Dorsolateral prefrontal cortex (tissue), 122 donors: ENCODE measurements at places on chromosomes 6 and 20.

GRCh38 chr20:44407402-44408184 is 52.1 kb downstream of the HNF4A start:
- DNase-seq, result no peak

GRCh38 chr6:89144354-89144906 is 1.4 kb upstream of the PM20D2 start:
- no peak for DNase-seq

DNA sequence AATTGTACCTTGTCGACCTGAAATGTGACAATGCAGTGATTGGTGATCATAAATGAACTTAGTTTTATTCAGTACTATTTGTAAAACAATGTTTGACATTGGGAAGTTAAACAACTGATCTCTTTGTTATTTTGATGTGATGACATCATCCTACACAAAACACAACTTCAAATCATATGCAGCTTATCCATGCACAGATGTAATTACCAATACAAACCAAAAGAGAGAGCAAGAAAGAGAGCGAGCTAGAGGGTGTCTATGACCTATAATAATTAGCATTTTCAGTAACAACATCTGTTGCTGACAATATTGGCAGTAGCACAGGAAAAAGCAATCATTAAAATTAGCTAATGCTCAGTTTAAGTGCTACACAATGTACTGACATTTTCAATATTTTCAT is 320.9 kb downstream of the UTRN start:
- no peak for DNase-seq

- DNase-seq, result no peak
These were observed 4.9 kb downstream of the ARID1B start for GRCh38 chr6:156781861-156782631.

DNA sequence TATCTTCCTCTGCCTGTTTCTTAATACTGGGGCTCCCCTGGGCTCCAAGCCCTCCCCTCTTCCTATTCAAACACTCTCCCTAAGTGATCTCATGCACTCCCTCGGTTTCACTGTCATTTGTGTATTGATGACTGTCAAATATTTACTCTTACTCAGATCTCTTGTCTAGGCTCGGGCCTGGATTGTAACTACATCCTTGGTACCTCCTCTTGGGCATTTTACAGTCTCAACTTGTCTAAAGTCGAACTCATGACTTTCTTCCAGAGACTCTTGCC is 189.4 kb upstream of the PRDM1 start:
- DNase-seq, result no peak

DNA sequence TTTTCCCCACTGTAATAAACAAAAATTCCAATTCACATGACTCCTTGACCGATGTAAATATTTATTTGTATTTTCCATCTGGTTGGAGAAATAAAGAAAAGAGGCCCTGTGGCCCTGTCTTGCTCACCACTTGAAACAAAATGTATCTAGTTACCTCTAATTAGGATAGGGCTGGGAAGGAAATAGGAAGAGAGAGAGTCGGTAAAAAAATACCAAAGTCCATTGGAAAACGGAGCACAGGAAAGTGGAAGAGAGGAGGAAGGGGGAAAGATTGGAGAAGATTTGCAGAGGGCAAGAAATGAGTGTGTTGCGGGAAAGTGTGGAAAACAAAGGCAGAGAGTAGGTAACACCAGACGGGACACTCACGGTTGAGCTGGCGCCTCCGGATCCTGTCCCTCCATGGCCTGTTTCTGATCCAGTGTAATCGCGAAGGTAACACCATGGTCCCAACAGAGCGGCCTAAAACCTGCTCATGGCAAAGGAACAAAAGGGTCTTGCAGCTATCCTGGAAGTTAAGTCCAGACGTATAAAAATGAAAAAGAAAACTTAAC is 105.8 kb upstream of the RIPOR2 start:
- DNase-seq, result no peak

DNA sequence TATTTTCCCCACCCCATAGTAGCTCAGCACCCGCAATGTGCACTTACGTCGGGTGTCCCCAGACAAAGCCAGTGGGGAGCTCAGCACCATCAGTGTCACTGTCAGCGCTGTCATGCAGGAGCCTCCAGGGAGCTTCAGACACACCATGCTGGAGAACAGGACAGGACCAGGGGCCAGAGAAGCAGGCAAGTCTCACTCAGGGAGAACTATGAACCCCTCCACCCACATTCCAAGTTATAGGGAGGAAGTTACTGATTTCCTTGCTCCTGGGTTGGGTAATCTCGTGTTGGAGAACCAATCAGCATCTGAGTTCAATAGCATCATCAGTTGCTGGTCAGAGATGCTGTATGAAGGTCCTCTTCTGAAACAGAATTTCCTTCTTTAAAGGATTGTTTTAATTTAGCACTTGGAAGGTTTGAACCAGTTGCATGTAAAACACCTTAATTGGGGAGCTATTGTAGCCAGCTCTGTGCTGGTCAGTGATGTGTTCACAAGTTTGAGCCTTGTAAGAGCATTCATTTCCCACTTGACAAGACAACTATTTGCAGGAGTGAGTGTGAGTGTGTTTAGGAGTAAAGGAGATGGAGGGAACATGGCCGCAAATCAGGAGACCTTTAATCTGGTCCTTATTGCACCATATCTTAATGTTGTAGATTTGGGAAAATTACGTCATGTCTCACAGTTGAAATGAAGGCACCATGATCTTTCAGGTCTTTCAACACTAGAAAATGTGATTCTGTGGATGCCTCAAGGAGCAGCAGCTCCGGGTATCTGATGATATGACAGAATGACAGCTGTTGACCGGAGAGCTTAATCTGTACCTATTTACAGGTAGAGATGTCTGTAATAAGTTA is at the start of gene HLA-DRB1:
TSS of gene HLA-DRB1 (minus strand) at position 253 of the 854 bp plus-strand sequence. CDS start at position 147, 106 bp downstream.
- DNase-seq, result no peak

DNA sequence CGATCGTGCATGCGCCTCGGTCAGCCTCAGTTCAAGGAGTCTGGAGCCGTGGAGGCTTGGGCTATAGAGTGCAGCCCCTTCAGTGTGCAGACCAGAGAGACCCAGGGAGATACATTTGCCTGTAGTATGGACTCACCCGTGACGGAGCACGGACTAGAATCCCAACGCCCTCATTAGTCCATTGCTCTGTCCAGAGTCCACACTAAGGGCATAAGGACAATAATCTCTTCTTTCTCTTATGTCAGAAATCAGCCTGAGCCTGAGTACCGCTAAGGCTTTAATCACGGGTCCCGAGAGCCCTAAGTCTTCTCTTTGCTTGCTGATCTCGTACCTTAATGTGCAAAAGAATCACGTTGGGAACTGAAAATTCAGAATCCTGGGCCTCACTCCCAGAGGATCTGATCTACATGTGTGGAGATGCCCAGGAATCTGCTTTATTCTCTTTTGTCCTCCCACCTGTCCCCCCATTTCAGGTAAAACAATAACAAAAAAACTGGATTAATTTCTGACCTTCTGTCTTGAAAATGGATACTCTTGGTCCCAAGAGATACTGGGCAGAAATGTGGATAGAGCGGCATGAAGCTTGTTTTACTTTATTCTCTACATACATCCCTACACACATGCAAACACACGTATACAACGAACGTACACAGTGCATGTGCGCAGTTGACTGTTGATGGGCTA is 671 bp downstream of the BPHL start:
- peak; percentile 11 for DNase-seq

DNA sequence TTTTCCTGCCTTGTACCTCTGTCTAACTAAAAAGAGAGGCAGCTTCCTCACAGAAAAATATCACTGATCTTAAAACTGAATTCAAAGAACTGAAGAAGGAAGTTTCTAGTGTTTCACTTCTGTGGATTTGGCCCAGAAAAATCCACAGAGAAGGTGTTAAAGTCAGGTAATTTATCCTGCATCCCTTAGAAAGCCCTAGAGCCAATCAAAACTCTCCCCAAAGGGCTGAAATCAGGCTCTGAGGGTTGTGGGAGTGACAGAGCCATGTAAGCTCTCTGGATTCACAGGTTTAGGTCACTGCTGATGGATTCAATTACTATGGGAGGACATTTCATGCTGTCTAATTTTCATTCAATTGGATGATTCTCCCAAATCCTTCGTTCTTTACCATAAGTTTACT is 152.3 kb downstream of the OR2B2 start:
- no peak for DNase-seq

- DNase-seq, result no peak
These were observed 17.3 kb downstream of the TREM1 start for GRCh38 chr6:41269166-41269565.

DNA sequence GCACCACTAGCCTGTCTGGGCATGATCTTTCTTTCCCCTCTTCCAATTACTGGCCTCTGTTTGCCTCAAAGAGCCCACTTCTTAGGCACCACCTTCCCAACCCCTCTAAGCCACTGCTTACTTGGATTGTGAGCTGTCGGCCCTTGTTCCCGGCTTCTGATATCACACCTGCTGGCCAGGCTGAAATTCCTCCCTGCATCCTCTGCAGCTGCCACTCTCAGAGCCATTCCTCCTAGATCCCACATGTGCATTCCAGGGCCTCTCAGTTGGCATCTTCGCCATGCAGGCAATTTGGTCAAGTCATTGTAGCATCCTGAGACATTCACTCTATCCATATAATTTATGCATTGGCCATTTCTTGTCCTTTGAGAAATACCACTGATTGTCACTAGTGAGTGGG is 135.9 kb downstream of the OLIG3 start:
- no peak for DNase-seq

- no peak for DNase-seq
These were observed 46.4 kb downstream of the CD109 start for GRCh38 chr6:73742433-73742832.

DNA sequence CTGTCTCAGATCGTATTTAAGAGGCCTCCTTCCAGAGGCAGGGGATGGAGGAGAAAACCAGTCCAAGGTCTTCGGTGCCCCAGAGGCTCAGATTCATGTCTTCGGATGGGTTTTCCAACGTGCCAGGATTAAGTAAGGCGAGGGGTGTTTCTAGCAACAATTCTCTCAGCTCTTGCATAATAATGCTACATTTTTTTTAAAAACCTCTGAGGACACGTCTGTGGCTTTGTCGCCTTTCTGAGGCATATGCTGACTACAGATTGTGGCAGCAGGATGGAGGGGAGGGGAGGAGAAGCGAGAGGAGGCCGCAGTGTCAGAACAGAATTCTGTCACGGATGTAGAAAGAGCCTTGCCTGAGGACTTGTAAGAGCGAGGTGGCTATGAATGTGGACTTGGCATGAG is 17.7 kb upstream of the CCDC167 start:
- no peak for DNase-seq

- DNase-seq, result no peak
These were observed 65.0 kb downstream of the SOBP start for GRCh38 chr6:107554918-107555317.

- no peak for DNase-seq
These were observed 6.1 kb downstream of the COL21A1 start for GRCh38 chr6:56241124-56241802.

- DNase-seq, result no peak
These were observed 7.1 kb upstream of the NKX2-2 start for GRCh38 chr20:21520702-21521595.

GRCh38 chr6:126051791-126052190 is 65.5 kb downstream of the TRMT11 start:
- DNase-seq, result no peak

- DNase-seq, result no peak
These were observed 34.1 kb downstream of the ARHGAP18 start for GRCh38 chr6:129675669-129676472.

DNA sequence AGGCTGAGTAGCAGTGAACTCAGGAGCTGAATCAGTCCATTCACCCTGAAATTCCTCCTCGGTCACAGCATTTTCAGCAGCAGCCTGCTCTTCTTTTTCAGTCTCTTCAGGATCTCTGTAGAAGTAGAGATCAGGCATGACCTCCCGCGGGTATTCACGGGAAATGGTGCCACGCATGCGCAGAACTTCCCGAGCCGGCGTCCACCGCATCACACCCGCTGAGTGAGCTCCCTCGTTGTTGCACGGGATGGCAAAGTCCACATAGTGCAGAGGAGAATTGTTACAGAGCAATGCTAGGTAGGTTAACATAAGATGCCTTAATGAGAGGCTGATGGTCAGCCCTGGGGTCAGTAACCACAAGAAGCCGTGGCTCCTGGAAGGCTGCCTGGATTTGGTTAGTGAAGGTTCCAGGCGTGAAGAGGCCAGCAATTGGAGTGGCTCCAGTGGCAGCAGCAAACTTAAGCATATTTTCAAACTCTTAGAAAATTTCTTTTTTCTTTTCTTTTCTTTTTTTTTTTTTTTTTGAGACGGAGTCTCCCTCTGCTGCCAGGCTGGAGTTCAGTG is 113.5 kb upstream of the HDAC2 start:
- DNase-seq, result no peak

- no peak for DNase-seq
These were observed 198.9 kb downstream of the SYNDIG1 start for GRCh38 chr20:24668384-24668702.

DNA sequence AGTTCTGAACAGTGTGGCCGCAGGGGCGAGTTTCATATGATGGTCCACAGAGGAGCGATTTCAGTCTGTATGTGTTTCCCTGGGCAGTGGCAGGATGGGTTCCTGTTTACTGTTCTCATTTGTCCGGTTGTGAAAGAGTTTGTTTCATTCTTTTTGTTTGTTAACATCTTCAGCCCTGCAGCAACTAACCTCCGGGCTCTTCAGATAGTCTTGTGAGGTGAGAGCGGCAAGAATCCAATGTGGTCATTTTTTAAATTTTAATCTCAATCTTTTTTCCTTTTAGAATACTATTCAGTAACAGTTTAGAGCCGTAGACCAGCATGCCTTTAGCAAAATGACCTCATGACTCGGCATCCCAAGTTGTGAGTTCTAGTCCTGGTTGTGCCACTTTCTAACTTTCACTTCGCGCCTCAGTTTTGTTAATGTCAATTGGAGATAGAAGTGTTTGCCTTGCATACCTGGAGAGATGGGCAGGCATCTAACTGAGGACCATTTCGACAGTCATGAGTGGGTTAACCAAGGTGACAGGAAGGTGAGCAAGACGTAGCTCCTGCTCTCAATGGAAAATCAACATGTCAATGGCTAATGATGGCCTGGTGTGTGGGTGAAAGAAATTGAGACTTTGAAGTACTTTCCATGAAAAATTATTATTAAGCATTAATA is 38.5 kb upstream of the PXDC1 start:
- no peak for DNase-seq

GRCh38 chr6:70375166-70375565 is 38.1 kb upstream of the FAM135A start:
- no peak for DNase-seq

- no peak for DNase-seq
These were observed 143.6 kb downstream of the RCAN2 start for GRCh38 chr6:46347669-46348068.

- no peak for DNase-seq
These were observed 3.7 kb downstream of the AK9 start for GRCh38 chr6:109687271-109687761.

DNA sequence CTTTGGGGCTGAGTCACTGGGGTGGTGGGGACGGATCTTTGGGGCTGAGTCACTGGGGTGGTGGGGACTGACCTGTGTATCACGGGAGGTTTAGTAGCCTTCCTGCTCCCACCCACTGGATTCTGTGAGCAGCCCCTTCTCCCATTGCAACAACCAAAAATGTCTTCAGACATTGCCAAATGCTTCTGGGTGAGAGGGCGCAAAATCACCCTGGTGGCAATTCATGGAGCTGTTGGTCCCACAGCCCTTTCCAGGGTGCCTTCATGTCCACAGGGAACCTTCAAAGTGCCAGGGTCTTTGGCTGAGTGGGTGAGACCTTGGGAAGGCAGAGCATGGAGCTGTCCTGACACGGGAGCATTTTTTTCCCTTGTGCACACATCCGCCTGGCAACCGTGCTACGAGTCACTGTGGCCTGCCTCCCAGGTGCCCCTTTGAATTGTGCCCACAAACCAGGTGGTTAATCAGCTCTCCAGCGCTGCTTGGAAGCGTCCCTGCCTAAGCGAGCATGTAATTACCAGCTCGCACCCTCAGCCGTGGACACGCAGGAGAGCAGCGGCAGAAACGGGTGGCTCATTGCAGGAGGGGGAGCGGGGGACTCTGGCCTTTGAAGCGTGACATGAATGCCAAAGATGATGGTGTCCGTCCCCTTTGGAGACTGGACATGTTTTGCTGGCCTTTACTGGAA is 27.4 kb upstream of the APCDD1L start:
- no peak for DNase-seq
